ENCODE measurements at places on chromosomes 1 and 21. TPM values are rescaled to one million over a fixed set of nuclear protein-coding genes. Genes with fewer than 3 reads are reported as not detected.

DYRK1A gene
- total RNA-seq = 100 TPM

CFAP107 gene
- total RNA-seq = not detected

DCST2 gene
- total RNA-seq = 1.0 TPM

PTPN14 gene
- 22.4 TPM for total RNA-seq

S100B gene
- 290 TPM for total RNA-seq

ZYG11A gene
- not detected for total RNA-seq

HFM1 gene
- 4.4 TPM for total RNA-seq

CNKSR1 gene
- 3.1 TPM for total RNA-seq

Data from dorsolateral prefrontal cortex (tissue), 122 donors.